Fibroblast of skin of right quadriceps (primary cell): ENCODE measurements at places on chromosomes 6 and 20.
A peak's percentile ranks its signal among the peaks of the same experiment; 100 is the strongest.

DNA sequence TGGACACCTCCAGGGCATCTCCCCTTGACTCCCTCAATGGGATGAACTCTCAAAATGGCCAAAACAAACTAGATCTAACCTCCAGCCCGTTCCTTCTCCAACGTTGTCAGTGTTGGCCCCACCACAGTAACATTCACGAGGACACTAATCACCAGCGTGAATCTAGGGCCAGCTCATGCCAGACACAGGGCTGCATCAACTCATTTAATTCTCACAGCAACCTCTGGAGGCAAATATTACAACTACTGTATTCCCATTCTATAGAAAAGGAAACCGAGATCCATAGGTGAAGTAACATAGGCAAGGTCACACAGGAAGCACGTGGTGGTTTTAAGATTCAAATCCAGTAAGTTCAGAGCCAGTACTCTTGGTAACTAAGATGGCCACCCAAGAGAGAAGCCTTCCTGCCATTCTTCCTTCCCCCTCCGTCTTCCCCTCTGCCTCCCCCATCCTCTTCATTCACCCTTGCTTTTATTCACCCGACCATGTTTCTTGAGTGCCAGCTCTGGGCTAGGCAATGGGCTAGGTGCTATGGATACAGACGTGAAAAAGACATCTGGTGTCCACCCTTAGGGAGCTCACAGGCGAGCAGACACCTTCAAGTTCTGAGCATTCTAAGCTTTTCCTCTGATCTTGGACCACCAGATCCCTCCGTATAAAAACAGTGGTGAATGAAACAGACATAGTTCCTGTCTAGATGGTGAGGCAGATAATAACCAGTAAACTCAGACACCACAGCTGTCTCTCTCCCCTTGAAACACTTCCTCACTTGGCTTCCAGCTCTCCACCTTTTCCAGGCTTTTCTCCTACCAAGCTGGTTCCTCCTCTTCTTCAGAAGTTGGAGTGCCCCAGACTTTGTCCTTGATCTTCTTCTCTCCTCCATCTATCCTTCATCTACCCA, 9.6 kb downstream of the CCM2L start:
- no peak for DNase-seq

DNA sequence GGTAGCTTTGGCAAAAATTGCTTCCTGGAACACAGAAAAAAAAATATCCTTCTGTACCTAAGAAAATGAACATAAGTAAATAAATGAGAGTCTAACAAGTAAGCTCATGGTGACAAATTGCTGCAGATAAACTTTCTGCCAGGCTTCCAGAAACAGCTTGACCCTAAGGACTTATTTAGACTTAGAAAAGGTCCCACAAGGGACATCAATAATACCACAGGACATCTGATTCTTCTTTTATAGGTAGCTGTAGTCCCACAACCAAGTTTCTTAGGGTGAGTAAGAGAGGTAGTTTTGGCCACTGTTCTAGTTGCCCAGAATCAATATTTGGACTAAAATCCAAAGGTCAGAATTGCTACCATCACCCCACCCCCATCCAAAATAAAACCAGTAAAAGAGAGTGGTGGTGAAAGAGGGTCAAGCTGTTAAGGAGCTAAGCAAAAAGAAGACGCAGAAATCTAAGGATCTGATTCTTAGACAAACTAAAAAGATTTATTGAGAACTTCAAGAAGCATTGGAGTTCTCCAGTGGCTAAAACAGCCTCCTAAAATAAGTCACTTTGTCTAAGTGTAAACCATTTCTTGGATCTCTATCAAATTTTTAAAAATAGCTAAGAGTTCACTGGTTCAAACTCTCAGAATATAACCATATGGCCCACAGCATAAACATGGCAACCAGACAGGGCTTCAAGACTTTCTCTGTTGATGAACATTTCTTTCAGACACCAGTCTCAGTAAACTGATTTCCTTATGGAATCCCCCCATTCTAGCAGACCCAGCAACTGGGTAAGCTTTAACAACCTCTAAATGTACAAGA, 180.6 kb downstream of the PTPRK start:
- DNase-seq, result no peak

DNA sequence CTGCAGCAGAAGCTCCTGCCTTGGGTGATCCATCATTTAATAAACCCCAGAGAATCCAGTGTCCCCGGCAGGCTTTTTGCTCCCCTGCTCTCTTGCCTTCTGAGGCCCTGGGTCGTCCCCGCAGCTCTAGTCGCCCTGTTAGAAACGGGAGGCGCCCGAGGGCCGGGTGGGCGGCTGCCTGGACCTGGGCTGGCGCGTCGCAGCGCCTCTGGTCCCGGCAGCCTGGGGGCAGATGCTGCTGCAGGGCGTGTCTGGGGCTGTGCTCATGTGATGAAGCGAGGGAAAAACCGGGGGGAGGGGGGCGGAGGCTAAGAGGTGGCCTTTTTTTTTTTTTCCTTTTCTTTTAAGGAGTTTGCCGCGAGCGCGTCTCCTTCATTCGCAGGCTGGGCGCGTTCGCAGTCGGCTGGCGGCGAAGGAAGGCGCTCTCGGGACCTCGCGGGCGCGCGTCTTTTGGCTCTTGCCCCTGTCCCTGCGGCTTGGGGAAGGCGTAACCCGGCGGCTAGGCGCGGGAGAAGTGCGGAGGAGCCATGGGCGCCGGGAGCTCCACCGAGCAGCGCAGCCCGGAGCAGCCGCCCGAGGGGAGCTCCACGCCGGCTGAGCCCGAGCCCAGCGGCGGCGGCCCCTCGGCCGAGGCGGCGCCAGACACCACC, 394 bp downstream of the AKAP12 start:
- DNase-seq, result peak; percentile 86

- DNase-seq, result no peak
Observed at GRCh38 chr6:12165297-12165696, 124.9 kb upstream of the EDN1 start.

- no peak for DNase-seq
Observed at GRCh38 chr20:39242614-39243013, 280.5 kb downstream of the DHX35 start.
